ENCODE measurements at places on chromosomes 5 and 9.

GRCh38 chr5:157823655-157824054, 35.3 kb downstream of the CLINT1 start:
- no peaks in the 10 kb centered on the region for H3K36me3 ChIP-seq
- no peak overlapping the region for H3K4me3 ChIP-seq
- H3K27me3 ChIP-seq, result no peaks in the 10 kb centered on the region
- no peak overlapping the region for H3K27ac ChIP-seq
- peaks cover 8% of the 10 kb centered on the region for H3K4me1 ChIP-seq

DNA sequence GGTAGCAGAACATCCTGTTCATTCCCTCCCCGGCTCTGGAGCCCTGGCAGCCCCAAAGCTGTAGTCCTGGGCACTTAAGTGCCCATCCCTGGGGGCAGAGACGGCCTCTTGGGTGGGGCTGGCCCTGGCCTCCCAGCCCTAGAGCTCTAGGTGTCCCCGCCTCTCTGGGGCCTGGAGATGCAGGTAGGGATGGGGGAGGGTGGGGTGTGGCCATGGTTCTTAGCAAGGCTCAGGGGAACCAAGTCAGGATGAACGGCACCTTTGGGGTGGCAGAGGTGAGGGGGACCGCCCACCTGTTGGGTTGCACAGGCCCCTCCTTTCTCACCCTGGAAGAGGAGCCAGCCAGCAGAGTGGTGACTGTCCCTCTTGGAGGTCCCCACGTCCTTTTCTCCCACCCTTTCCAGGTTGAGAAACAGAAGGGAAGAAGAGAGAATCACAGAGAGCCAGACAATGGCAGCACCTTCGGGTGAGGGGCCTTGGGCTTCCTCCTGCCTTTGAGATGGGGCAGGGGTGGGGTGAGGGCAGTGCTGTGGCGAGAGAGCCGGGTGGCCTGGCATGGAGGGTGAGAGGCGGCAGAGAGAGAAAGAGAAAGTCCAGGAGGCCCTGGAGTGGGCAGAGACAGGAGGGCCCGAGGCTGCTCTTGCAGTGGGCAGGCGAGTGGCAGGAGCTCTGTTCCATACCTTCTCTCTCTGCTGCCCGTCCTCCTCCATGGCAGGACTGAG, 2.3 kb downstream of the CRAT start:
- no peak for DNase-seq
- no peaks in the 10 kb centered on the region for H3K27me3 ChIP-seq
- no peak overlapping the region for H3K27ac ChIP-seq
- no peak overlapping the region for H3K4me3 ChIP-seq
- peaks cover 14% of the 10 kb centered on the region for H3K4me1 ChIP-seq

DNA sequence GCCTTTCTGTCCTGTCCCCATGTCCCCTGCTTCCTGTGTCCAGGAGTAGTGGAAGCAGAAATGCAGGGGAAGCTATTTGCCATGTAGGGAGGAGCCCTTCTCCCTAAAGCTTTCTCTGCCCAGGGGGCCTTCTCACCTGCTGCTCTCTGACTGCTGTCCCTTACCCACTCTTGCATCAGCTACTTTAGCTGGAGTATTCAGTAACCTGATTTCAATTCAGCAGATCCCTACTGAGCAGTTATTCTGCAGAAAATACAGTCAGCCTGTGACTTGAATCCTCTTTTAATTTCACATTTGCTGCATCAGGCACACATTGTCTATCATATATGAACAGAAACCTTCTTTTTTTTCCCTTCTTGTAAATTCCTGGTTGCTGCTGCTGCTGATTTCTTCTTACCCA, 90.4 kb downstream of the MVB12B start:
- H3K4me1 ChIP-seq, result no peaks in the 10 kb centered on the region
- no peaks in the 10 kb centered on the region for H3K27me3 ChIP-seq
- DNase-seq, result no peak
- H3K36me3 ChIP-seq, result no peaks in the 10 kb centered on the region

DNA sequence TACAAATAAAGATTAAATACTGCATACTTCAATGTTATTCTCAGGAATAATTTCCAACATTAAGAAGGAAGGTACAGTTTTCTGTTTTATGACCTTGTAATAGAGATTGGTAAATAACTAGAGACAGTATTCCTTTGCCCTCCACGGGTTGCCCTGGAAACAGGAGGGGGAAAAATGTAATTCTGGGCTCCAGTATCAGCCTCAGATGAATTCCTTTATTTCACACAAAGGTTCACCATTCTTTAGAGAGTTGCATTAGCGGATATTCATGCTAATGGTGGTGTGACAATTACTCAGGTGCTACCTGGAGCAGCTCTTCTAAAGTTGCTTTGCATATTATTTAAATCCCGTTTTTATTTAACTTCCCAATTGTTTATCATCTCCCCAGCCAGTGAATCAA, 42.6 kb downstream of the CETN3 start:
- H3K27ac ChIP-seq, result no peak overlapping the region
- H3K4me3 ChIP-seq, result no peak overlapping the region
- DNase-seq, result no peak

- no peak for DNase-seq
- H3K4me1 ChIP-seq, result no peaks in the 10 kb centered on the region
These were observed 473.2 kb downstream of the ENC1 start for GRCh38 chr5:74167206-74167929.

DNA sequence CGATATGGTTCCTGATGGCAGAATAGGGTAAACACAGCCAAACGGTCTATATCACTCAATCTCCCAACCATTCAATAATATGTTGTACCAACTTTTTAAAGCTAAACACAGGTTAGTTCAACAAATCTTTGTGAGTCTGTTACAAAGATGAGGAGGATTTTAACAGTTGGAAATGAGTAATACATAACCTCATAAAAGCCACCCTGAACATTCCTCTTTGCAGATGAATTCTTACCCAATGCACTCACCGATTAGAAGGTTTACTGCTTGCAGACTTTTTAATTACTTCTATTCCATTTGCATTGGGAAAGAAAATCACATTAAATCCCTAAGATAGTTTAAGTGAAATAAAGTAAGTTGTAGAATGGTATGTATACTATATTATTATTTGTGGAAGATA, 23.3 kb upstream of the TRMT10B start:
- no peaks in the 10 kb centered on the region for H3K4me1 ChIP-seq
- no peak for DNase-seq

DNA sequence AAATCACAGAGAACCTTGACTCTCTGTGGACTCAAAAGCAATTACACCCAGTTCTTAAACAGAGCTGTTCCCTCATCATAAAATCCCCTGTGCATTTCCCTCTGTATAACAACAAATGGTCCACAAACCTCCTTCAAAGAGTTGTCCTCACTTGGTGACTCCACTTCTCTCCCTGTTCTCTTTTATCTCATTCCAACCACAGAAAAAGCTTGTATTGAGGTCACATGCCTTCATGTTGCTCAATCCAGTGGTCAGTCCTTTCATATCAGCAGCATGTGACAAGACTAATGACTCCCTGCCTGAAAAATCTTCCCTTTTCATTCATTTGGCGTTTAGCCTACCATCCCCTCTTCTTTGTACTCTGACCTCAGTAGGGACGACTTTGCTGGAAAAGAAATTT, 158.0 kb downstream of the DEPDC1B start:
- DNase-seq, result no peak
- H3K27me3 ChIP-seq, result no peaks in the 10 kb centered on the region
- no peak overlapping the region for H3K27ac ChIP-seq
- H3K36me3 ChIP-seq, result no peaks in the 10 kb centered on the region
- H3K4me3 ChIP-seq, result no peak overlapping the region
- H3K4me1 ChIP-seq, result no peaks in the 10 kb centered on the region

- peaks cover 6% of the 10 kb centered on the region for H3K4me1 ChIP-seq
- H3K4me3 ChIP-seq, result peak overlapping the region; percentile 89
- no peaks in the 10 kb centered on the region for H3K27me3 ChIP-seq
- DNase-seq, result no peak
These were observed 709 bp downstream of the FANCG start for GRCh38 chr9:35079041-35079425.

DNA sequence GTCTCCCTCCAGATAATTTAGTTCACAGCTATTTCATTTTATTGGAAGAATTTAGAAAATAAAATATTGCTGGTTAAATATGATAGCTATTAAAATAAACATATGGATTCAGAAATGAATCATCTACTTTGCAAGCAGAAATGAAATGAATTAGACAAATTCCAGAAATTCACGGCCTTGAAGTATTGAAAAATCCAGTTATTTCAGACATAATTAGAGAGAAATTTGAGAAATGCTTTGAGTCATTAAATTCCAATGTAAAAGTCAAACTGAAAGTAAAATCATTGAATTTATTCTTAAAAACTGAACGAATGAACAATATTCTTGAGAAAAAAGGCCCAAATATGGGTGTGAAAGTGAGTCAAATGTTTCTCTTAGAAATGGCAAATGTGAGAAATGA, 632.6 kb upstream of the EDIL3 start:
- no peaks in the 10 kb centered on the region for H3K36me3 ChIP-seq
- H3K4me1 ChIP-seq, result no peaks in the 10 kb centered on the region
- no peak overlapping the region for H3K27ac ChIP-seq
- no peak overlapping the region for H3K4me3 ChIP-seq
- no peaks in the 10 kb centered on the region for H3K27me3 ChIP-seq

- no peak overlapping the region for H3K27ac ChIP-seq
- no peaks in the 10 kb centered on the region for H3K27me3 ChIP-seq
- H3K4me3 ChIP-seq, result no peak overlapping the region
These were observed 120.5 kb downstream of the NFIB start for GRCh38 chr9:14193328-14193990.

- no peak for DNase-seq
- H3K4me3 ChIP-seq, result no peak overlapping the region
- no peaks in the 10 kb centered on the region for H3K27me3 ChIP-seq
- no peaks in the 10 kb centered on the region for H3K36me3 ChIP-seq
- no peak overlapping the region for H3K27ac ChIP-seq
These were observed 1.9 kb upstream of the CLTB start for GRCh38 chr5:176418251-176418650.

DNA sequence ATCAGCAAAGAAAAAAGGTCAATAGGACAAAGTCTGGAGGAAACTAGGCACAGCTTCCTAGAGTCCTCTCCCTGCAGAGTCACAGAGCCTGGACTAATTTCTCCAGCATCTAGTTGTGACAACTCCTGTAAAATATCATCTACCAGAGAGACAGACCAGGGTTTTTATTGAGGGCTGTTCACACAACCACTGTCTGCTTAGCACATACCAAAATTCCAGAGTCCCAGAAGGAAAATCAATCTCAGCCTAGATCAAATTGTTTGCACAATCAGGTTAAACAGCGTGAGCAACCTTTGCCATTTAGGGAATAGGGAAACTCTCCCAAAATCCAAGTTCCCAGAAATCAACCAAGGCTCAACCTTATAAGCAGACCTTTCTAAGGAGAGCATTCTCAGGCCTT, 190.3 kb downstream of the SYK start:
- H3K27me3 ChIP-seq, result no peaks in the 10 kb centered on the region
- no peaks in the 10 kb centered on the region for H3K4me1 ChIP-seq
- H3K36me3 ChIP-seq, result no peaks in the 10 kb centered on the region

DNA sequence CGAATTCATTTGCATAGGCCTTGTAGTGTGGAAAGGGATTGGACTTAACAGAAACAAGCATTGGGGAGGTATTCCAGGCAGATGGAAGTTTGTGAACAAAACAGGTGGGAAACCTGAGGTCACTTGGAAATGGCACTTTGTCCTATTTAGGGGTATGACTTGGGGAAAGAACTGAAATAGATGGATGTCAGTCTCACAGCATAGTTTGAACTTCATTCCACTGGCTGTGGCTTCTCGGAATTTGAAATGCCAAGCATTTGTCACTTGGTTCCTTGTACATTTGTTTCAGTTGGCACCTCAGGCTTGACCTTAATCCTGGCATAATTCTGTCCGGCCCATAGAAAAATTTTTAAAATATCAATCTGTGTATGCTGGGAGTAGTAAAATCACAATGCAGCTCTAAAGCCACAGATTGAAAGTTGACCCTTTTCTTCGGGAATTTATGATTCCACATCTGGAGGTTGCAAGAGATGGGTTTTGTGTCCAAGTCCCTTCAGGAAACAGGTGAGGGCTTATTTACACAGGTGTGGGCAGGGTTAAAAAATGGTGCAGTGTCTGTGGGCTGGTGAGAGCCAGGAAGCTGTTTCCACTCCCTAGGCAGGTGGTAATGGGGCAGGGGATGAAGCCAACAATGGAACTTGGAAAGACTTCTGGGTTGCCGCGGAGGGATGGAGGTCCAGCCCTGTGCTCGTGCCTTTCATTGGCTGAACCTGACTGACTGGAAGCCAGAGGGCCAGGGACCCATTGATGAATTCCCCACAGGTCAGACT, 39.2 kb upstream of the PDE8B start:
- DNase-seq, result no peak
- H3K4me3 ChIP-seq, result no peak overlapping the region
- H3K27ac ChIP-seq, result no peak overlapping the region
- no peaks in the 10 kb centered on the region for H3K36me3 ChIP-seq
- no peaks in the 10 kb centered on the region for H3K27me3 ChIP-seq

DNA sequence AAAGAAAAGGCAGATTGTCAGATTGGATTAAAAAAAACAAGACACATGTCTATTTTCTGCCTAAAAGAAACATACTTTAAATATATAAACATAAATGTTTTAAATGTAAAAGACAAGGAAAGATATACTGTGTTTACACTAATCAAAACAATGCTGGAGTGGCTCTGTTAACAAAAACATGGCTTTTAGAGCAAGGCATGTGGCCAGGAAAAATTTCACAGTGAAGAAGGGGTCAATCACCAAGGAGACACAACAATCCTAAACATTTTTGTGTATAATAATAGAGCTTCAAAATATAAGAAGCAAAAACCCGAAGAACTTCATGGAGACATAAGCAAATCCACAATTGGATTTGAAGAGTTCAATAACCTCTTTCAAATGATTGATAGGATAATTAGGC, 18.5 kb upstream of the GADD45G start:
- H3K4me1 ChIP-seq, result no peaks in the 10 kb centered on the region
- DNase-seq, result no peak
- no peaks in the 10 kb centered on the region for H3K27me3 ChIP-seq
- no peak overlapping the region for H3K4me3 ChIP-seq
- H3K27ac ChIP-seq, result no peak overlapping the region

- H3K27me3 ChIP-seq, result no peaks in the 10 kb centered on the region
- no peak overlapping the region for H3K4me3 ChIP-seq
- H3K27ac ChIP-seq, result no peak overlapping the region
These were observed 3.7 kb downstream of the CLTA start for GRCh38 chr9:36194326-36195000.

- no peaks in the 10 kb centered on the region for H3K4me1 ChIP-seq
- no peaks in the 10 kb centered on the region for H3K27me3 ChIP-seq
- no peak for DNase-seq
- H3K4me3 ChIP-seq, result no peak overlapping the region
- H3K27ac ChIP-seq, result no peak overlapping the region
These were observed 379.0 kb upstream of the SLC30A5 start for GRCh38 chr5:68714810-68715209.

DNA sequence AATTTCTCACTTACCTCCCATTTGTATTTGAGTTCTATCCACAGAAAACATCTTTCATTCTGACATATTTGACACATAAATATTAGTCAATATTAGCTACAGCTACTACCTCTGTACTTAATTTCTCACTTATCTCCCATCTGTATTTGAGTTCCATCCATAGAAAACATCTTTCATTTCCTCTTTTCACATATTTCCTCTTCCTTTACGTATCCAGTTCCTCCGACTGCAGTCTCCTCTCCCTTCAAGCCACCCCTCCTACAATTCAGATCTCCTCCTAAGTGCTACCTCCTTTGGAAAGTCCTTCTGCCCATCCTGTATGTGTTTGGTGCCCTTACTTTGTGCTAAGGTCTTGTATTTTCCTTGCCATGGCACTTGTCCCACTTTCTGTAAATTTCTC, 1.6 kb downstream of the SREK1IP1 start:
- DNase-seq, result no peak
- no peak overlapping the region for H3K27ac ChIP-seq
- peak overlapping the region; percentile 84 for H3K4me3 ChIP-seq
- H3K4me1 ChIP-seq, result peaks cover 23% of the 10 kb centered on the region

- no peaks in the 10 kb centered on the region for H3K27me3 ChIP-seq
- H3K4me3 ChIP-seq, result no peak overlapping the region
- no peaks in the 10 kb centered on the region for H3K4me1 ChIP-seq
- no peaks in the 10 kb centered on the region for H3K36me3 ChIP-seq
- DNase-seq, result peak; percentile 99
- H3K27ac ChIP-seq, result no peak overlapping the region
These were observed 7.9 kb upstream of the ZFP62 start for GRCh38 chr5:180868960-180869359.
